ENCODE measurements at places on chromosomes 7 and 10. TPM values are rescaled to one million over a fixed set of nuclear protein-coding genes. Genes with fewer than 3 reads are reported as not detected.

DNA sequence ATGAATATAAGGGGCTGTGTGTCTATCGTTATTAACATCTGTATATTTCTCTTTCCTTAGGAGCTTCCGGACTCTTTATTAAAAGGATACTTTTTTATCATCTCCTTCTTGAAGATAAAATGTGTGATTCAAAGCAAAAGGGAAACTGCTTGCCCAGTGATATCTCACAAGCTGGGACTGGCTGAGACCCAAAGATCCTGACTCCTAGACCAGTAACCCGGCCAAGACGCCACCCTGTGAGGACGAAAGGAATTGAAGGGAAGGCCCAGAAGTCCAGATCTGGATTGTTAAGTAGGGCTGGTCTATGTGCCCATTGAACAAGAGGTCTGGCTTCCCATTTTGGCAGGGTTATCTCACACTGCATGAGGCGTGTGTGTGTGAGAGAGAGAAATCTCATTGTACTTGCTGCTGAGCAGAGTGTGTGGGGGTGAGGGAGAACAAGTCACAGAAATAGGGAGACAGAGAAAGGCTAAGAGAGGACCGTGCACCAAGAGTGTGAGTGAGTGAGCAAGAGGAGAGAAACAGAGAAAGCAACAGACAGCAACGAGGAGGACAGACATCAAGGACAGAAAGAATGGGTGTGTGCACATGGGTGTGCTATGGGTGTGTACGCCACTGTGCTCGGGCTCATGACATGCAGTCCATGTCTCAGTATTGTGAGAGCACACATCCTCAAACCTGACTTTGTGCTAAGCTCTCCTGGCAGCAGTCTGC, 75.4 kb downstream of the PLXNA4 start:
- H3K4me3 ChIP-seq, result no peak overlapping the region
- H3K36me3 ChIP-seq, result no peaks in the 10 kb centered on the region

CUEDC2 gene
- total RNA-seq, result 78.2 TPM

DKK1 gene
- total RNA-seq, result not detected

- H3K4me3 ChIP-seq, result no peak overlapping the region
- peaks cover 33% of the 10 kb centered on the region for H3K27me3 ChIP-seq
- H3K27ac ChIP-seq, result no peak overlapping the region
- DNase-seq, result no peak
Measured at GRCh38 chr10:127909716-127910463, 3.0 kb downstream of the PTPRE start.

- no peak overlapping the region for H3K4me3 ChIP-seq
- no peaks in the 10 kb centered on the region for H3K36me3 ChIP-seq
- no peaks in the 10 kb centered on the region for H3K4me1 ChIP-seq
- DNase-seq, result no peak
- H3K27me3 ChIP-seq, result no peaks in the 10 kb centered on the region
- H3K27ac ChIP-seq, result no peak overlapping the region
Measured at GRCh38 chr7:120567204-120567603, 290.7 kb downstream of the TSPAN12 start.

DNA sequence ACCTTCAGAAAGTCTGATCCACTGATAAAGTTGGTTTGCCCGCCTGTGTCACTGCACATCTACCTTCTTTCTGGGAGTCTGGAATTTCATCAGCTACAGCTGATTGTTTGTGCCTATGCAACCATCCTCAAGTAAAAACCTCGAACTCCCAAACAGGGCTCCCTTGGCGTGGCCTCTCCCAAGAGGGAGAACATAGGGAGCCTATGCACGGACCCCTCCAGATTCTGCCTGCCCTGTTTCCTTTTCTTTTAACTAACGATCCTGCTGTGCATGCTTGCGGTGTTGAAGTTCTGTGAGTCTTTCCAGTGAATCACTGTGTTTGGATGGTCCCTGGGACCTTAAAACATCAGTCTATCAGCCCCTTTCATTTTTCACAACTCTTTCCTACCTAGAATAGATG, 226.9 kb upstream of the SEMA3D start:
- no peak overlapping the region for H3K27ac ChIP-seq
- H3K36me3 ChIP-seq, result no peaks in the 10 kb centered on the region
- DNase-seq, result no peak
- no peak overlapping the region for H3K4me3 ChIP-seq
- no peaks in the 10 kb centered on the region for H3K27me3 ChIP-seq

FLNC gene
- not detected for total RNA-seq

TMEM60 gene
- 19.4 TPM for total RNA-seq

DNA sequence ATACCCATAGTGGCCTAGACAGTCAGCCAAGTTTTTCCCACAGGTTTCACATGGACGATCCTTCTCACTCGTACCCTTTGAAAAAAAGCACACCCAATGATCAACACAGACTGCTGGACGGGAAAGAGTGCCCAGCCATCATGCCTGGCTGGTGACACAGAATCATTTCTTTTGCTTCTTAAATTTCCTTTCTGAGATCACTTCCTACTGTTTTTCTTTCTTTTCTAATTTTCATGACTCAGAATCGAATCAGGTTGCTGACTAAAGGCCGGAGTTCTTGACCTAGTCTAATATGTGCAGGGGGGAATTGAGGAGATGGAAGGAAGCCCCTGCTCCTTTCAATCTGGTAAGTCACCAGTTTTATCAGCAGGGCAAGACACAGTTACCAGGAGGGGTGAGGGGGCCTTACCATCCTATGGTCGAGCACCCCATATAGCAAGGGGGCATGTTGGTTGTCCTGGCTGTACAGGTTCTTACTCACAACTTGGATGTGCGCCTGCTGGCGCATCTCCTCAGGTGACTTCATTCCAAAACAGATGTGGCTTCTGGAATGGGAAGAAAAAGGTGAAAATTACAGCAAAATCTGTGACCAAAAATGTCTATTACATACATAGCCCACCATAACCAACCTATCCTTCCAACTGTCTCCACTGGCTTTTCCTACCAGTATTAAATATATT, 3.5 kb downstream of the POLR3A start:
- H3K4me3 ChIP-seq, result no peak overlapping the region
- no peaks in the 10 kb centered on the region for H3K27me3 ChIP-seq
- peaks cover 35% of the 10 kb centered on the region for H3K4me1 ChIP-seq
- DNase-seq, result no peak

FANK1 gene
- 0.49 TPM for total RNA-seq

DNA sequence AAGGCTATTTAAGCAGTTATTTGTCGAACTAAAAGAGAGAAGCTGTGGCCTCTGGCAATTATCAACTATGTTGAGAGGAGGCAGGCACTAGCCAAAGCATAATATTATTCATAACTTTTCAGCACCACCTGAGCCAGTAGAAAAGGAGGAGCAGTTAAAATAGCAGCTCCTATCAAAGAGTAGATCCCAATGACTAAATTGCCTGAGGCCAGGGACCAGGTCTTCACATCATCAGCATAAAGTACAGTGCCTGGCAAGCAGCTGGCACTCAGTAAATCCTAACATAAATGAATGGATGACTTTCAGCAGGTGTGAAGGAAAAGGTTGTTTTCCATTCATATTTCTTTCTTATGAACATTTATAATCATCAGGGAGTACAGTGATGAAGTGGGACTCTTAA, 309.0 kb upstream of the IMMP2L start:
- no peak overlapping the region for H3K4me3 ChIP-seq
- H3K36me3 ChIP-seq, result no peaks in the 10 kb centered on the region
- no peak for DNase-seq
- H3K27ac ChIP-seq, result no peak overlapping the region

GRCh38 chr10:78435484-78436221, 402.0 kb downstream of the RPS24 start:
- H3K4me3 ChIP-seq, result no peak overlapping the region
- H3K27me3 ChIP-seq, result peaks cover 25% of the 10 kb centered on the region
- no peak overlapping the region for H3K27ac ChIP-seq
- H3K4me1 ChIP-seq, result no peaks in the 10 kb centered on the region
- no peak for DNase-seq
- H3K36me3 ChIP-seq, result no peaks in the 10 kb centered on the region

RGR gene
- total RNA-seq, result not detected

CPN1 gene
- total RNA-seq, result not detected

GRCh38 chr7:101402081-101402779, 39.6 kb downstream of the COL26A1 start:
- H3K27me3 ChIP-seq, result peaks cover 17% of the 10 kb centered on the region
- H3K4me1 ChIP-seq, result no peaks in the 10 kb centered on the region
- no peak overlapping the region for H3K4me3 ChIP-seq
- DNase-seq, result no peak
- no peak overlapping the region for H3K27ac ChIP-seq

ARHGAP22 gene
- not detected for total RNA-seq

- no peaks in the 10 kb centered on the region for H3K36me3 ChIP-seq
- no peak overlapping the region for H3K27ac ChIP-seq
Measured at GRCh38 chr7:156019776-156020565, 207.7 kb upstream of the SHH start.

DNA sequence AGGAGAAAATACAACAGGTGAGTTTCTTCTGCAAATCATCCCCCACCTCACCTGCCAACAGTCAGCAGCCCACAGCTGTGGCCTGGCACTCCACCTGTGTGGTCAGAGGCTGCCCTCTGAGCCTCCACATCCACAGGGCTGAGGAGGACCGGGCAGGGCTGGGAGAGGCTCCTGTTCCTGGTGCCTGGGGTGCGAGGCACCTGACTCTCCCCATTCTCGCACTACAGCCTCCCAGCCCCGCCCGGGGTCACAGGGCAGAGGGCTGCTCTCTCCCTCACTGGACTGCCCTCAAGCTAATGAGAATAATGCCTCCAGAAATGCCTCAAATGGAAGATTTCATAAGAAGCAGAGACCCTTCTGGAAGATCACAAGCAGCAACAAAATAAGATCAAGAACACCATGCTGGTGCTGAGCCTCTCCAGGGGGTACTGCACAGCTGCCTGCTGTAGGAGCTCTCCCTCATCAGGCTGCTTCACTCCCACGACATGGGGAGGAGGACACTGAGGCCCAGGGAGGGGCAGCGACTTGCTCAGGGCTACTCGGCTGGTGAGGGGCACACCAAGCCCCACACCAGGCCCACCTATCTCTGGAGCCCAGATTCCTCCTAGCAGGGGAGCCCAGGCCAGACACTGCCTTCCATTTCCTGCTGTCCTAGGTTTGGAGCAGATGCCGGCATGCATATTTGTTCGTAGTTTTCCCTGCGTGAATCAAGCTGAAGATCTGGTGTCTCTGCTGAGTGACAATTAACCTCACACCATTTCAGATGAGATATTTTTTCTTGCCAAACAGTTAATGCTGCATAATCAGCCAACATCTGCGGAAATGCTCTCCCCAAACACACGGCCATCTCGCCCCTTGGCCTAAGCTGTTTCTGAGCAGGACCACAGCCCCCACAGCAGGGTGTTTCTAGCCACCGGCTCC, 76.5 kb downstream of the FAM53B start:
- H3K36me3 ChIP-seq, result peaks cover 7% of the 10 kb centered on the region
- peaks cover 36% of the 10 kb centered on the region for H3K4me1 ChIP-seq
- no peak overlapping the region for H3K27ac ChIP-seq
- H3K4me3 ChIP-seq, result no peak overlapping the region
- DNase-seq, result no peak

DNA sequence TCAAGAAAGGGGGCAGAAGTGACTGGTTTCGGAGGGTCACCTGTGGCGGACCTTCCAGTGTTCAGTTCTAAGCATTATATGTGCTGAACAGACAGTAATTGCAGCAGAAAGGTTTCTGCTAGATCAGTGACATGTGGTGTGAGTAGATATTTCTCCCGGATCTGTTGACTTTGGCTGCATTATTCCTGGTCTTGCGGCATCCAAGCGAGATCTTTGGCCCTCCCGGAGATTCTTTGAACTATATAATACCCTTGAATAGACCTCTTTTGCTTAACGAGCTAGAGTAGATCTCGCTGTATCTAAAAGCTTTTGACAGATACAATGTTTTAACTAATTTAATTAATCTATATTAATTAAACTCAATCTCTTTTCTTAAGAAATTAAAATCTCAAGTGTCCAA, 99.8 kb downstream of the PTN start:
- no peak overlapping the region for H3K27ac ChIP-seq
- H3K4me1 ChIP-seq, result no peaks in the 10 kb centered on the region
- DNase-seq, result no peak
- no peaks in the 10 kb centered on the region for H3K27me3 ChIP-seq
- no peak overlapping the region for H3K4me3 ChIP-seq

- peaks cover 3% of the 10 kb centered on the region for H3K36me3 ChIP-seq
- no peak overlapping the region for H3K27ac ChIP-seq
- H3K4me3 ChIP-seq, result no peak overlapping the region
Measured at GRCh38 chr7:118179191-118179590, 4.8 kb upstream of the LSM8 start.

TAS2R41 gene
- not detected for total RNA-seq

CUBN gene
- 1.1 TPM for total RNA-seq

BMPR1A gene
- 17.1 TPM for total RNA-seq

INMT gene
- not detected for total RNA-seq

HOXA7 gene
- total RNA-seq, result not detected

ERVW-1 gene
- total RNA-seq, result not detected

- no peaks in the 10 kb centered on the region for H3K36me3 ChIP-seq
- H3K4me3 ChIP-seq, result no peak overlapping the region
- no peaks in the 10 kb centered on the region for H3K27me3 ChIP-seq
- DNase-seq, result no peak
- H3K27ac ChIP-seq, result no peak overlapping the region
Measured at GRCh38 chr10:79130255-79130654, 61.5 kb downstream of the ZMIZ1 start.

DNA sequence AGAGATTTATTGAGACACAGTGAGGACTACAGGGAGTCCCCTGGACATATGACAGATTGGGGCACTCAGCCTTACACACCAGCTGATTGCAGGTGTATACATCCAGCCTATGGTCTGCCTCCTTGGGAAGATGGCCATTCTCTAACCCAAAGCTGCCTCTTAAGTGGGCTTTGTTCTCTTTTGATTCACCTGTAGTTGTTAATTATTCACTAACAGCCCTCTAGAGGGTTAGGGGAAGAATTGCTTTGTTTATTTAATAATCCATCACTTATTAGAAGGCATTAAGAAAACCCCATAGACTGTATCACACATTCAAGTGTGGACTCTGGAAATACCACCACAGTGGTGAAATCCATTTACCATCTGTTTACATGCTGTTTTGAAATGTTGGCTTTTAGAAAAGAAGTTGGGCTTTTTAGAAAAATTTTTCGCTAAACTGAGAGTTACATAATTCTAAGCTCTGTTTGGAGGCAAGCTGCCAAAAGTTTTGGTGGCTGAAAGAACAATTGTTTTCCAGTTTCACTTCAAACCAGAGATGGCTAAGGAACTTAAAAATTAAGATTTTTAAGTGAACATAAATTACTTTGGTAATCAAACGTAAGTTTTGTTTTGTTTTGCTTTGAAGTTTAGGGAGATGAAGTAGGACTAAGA, 379.1 kb downstream of the ADRA2A start:
- no peak overlapping the region for H3K4me3 ChIP-seq
- H3K36me3 ChIP-seq, result no peaks in the 10 kb centered on the region
- H3K27ac ChIP-seq, result no peak overlapping the region
- no peak for DNase-seq
- no peaks in the 10 kb centered on the region for H3K4me1 ChIP-seq
- peaks cover 3% of the 10 kb centered on the region for H3K27me3 ChIP-seq

- no peak for DNase-seq
- no peaks in the 10 kb centered on the region for H3K27me3 ChIP-seq
- no peak overlapping the region for H3K4me3 ChIP-seq
- no peaks in the 10 kb centered on the region for H3K36me3 ChIP-seq
- no peak overlapping the region for H3K27ac ChIP-seq
- H3K4me1 ChIP-seq, result peaks cover 6% of the 10 kb centered on the region
Measured at GRCh38 chr10:15035385-15036301, 8.1 kb upstream of the OLAH start.
